ENCODE measurements at places on chromosomes 2 and 18.

- DNase-seq: no peak
Measured at GRCh38 chr2:116716038-116716437, 1098.5 kb upstream of the DDX18 start.

DNA sequence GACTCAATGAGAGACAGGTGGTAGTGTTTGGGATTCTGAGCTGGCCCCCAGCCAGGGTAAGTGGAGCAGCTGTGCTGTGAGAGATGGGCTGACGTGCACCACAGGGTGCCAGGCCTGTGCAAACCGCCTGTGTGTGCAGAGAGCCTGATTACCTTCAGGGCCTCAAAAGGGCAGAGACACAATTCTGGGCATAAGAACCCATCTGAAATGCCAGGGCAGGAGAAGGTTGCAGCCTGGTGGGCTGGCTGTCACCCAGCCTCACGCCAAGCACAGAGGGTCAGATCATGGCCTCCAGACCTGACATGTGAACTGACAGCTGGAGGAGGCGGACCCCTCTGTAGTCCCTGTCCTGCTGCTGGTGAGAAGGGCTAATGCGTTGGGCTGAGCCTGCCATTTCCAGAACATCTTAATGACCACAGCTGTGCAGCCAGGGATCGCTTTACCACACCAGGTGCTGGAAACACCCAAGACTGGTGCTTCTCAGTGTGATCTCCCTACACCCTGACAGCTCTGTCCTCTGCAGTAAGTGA lies 100.9 kb downstream of the ARL4C start:
- DNase-seq: peak; percentile 17

GRCh38 chr2:10897956-10898355 lies 13.8 kb upstream of the KCNF1 start:
- DNase-seq: no peak

DNA sequence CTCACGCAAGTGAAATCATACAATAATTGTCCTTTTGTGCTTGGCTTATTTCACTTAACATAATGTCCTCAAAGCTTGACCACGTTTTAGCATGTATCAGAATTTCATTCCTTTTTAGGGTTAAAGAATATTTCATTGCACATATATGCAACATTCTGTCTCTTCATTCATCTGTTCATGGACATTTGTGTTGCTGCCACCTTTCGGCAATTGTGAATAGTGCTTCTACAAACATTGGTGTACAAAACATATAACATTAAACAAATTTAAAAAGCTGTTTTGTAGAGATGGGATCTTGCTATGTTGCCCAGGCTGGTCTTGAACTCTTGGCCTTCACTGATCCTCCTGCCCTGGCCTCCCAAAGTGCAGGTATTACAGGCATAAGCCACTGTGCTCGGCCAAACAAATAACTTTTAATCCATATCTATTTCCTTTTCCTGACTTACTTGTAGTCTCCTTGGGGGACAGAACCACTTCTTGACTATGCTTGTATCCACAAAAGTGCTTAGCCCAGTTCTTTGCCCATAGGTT lies 209.3 kb downstream of the SLC4A3 start:
- DNase-seq: no peak

- DNase-seq: no peak
Measured at GRCh38 chr2:26737221-26737620, 26.9 kb upstream of the SLC35F6 start.

- DNase-seq: no peak
Measured at GRCh38 chr2:6538607-6539006, 327.1 kb downstream of the CMPK2 start.

- no peak for DNase-seq
Measured at GRCh38 chr2:160596441-160596840, 102.8 kb upstream of the RBMS1 start.

DNA sequence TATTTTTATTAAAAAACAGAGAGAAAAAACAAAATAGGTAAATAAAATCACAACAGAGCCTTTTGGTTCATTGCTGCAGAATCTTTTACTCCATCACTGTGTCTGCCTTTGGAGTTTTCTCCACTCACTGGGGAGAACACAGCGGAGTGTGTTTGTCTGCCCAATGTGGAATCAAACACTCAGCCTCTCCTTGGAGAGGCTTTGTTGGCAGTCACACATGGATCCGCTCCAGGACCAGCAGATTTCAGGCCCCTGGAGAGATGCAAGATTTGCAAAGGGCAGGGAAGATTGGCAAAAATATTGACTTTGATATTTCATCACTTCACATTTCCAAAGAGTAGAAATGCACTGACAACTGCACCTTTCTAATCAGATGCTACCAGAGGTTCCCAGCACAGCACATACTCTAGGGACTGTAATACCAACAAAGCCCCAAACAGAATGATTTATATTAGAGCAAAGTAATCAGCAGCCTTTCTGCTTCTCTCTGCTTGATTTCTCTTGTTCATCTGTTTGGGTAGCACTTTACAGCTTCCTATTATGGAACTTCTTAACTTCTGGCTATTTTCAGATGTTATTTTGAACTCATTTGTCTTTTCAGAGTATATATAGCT lies 1898.8 kb upstream of the PIK3C3 start:
- DNase-seq: no peak

- no peak for DNase-seq
Measured at GRCh38 chr2:188869550-188869949, 104.6 kb upstream of the COL3A1 start.
